ENCODE measurements at places on chromosomes 12 and 14.

- no peak for DNase-seq
Measured at GRCh38 chr14:90153429-90153828, 91.6 kb downstream of the KCNK13 start.

DNA sequence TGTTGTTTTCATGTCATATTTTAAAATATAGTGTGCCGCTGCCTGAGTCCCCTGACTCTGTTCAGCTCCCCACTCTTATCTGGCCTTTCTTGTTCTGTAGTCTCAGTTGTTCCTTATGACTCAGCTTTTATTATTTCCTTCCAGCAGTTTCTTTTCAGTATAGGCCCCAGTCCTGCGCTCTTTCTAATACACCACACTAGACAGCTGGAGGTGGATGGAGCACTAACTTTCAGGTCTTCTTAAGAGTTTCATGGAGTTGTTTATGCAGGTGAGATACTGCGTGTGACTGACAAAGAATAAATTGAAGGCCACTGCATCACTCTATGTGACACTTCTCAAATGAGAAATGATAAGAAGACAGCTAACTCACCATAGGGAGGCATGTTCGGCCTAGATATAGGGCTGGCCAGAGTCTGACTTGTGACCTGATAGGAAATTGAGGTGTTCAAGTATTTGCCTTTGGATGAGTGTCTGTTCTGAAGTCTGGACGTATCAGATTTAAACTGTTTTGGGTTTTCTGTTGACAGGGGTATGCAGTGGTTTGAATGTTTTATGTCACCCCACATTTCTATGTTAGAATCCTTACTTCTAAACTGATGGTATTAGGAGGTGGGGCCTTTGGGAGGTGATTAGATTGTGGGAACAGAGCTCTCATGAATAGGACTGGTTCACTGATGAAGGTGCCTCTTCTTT is 60.8 kb upstream of the CLMN start:
- no peak for DNase-seq

DNA sequence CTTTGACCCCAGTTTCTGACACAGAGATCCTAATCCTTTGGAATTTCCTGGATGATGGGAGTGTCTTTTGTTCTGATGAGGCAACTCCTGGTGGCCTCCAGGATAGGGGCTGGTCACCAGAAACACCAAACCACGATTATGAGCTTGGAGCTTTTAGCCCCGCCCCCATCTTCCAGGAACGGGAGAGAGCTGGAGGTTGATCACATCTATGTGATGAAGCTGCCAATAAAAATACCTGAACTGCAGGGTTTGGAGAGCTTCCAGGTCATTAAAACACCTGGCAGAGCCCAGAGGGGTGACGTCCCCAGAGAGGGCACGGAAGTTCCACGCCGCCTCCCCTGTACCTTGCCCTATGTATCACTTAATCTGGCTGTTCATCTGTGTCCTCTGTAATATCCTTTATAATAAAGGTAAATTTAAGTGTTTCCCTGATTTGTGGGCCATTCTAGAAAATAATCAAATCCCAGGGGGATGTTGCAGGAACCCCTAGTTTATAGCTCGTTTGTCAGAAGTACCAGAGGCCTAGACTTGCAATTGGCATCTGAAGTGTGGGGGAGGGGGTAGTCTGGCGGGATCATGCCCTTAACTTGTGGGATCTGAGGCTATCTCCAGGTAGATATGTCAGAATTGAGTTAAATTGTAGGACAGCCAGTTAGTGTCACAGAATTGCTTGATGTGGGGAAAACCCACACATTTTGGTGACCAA is 21.2 kb downstream of the APPL2 start:
- no peak for DNase-seq

- no peak for DNase-seq
Measured at GRCh38 chr12:27193854-27194544, 50.1 kb upstream of the STK38L start.

- no peak for DNase-seq
Measured at GRCh38 chr14:103084021-103084919, at the start of gene LBHD2. LBHD2 (plus strand) TSS chr14:103084210; CDS start chr14:103086013, 1,803 bp downstream.

DNA sequence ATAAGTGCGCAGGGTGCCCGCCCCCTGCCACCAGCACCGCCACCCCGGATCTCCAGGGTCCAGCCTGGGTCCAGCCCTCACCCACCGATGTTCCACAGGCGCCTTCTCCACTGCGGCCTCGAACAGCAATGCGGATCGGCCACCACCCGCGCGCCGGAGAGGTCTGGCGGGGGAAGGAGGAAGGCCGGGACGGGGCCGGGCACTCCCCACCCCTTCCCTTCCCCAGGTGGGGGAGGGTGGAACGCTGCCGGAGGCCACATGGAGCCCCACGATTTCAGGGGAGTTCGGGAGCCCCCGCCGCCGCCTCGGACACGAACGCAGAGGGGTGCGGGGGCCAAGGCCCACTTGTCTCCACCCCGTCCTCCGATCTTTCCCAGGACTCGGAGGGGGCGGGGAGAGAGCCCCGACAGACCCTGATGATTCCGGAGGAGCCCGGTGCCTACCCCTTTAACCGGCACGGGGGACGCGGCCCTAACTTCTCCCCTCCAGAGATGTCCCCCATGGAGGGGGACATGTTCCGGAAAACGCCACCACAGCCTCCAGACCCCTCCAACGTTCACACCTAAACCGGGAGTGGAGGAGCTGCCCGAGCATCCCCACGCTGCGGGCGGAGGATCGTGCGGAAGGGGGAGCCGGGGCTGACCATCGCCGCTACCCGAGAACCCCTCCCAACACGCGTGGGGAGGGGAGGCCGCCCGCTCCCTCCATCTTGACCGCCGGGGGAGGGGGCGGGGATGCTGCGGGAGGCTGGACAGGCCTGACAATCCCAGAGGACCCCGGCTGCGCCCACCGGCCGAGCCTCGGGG is 1.1 kb downstream of the ATXN2 start:
- peak; percentile 87 for DNase-seq

DNA sequence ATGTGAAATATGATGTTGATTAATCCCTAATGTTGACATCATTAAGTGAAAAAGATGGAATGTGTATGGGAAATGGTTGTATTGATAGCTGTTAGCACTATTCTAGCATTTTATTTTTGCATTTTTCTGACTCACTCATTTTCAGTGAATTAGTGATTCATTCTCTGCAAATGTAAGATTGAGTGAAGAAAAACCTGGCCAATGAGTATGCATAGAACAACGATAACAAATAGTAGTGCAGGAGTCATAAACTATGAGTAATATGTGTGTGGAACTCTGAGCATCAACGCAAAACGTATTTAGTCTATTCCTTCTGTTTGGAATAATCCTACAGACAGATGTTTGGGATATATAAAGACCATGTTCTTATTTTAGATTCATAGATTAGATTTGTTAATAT is 76.3 kb upstream of the RTL1 start:
- no peak for DNase-seq

DNA sequence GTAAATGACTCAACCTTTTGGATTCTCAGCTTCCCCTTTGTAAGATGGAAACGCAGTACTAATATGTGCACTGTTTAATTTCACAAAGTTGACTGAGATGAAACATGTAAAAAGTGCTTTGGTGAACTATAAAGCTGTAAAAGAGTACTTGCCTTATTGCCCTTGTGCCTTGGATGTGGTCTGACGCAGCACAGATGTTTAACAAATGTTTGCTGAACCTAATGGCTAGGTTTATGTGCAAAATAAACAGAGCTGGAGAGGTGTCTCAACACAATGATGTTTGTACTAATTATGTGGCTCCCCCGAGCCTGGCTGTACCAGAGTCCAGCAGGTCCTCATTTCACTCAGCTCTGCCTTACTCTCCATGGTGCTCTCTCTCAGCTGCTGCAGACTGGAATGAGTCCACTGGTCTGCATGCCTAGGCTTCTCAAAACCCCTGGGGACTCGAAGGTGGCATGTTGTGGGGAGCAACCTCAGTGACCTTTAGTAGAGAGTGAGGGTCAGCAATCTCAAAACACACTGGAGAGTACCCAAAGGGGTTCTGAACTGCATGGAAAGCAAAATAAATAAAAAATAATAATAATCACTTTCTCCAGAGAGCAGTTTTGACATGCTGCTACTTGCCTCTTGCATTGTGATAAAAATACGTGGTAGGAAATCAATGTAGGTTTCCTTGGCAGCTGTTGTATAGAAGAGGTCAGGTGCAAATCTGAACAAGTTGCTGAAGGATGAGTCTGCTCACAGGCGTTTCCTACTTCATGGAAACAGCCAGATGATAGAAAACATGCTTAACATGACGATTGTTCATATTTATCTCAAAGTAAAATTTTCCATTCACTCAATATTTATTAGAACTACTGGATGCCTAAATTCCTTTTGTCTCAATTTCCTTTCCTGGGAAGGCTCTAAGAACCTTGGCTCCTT is 8.5 kb upstream of the AMIGO2 start:
- DNase-seq: no peak

DNA sequence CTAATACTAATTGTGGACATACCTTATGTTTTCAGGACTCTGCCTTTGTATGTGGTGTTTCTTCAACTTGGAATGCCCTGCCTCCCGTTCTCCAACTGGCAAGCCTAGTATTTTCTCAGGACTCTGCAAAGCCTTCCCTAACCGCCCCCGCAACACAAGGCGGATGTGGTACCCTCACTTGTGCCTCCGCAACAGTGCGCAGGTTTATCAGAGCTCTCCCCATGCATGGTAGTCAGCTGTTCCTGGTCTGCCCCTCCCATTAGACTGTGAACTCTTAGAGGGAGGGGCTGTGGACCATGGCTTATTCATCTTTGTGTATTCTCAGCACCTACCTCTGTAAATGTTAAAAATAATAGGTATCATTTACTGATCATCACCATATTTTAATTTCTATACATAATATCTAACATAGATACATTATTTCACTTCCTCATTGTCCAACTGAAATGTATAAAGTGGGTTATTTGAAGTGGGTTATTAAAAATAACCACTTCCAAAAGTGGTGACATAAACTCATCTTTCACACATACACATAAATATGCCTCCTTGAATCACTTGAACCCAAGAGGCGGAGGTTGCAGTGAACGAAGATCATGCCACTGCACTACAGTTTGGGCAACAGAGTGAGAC is 9.0 kb downstream of the LPAR5 start:
- no peak for DNase-seq

- DNase-seq: no peak
Measured at GRCh38 chr12:43177276-43177675, 374.7 kb downstream of the ADAMTS20 start.

- no peak for DNase-seq
Measured at GRCh38 chr14:61051051-61051450, 70.0 kb downstream of the SLC38A6 start.

DNA sequence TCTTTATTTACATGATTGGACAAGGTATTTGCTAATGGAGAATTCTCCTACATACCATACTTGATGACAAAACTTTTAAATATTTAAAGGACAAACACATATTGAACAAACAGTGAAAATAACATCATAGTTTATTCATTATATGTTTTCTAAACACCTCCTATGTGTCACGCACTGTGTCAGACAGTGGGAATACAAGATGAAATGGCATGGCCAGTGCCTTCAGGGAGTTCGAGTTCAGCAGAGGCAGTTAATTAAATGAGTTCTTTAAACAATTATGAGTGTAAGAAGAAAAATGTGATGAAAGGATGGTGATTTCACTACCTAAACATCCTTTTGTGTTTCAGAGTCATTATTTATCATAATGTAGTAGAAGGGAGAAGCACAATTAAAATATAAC is 159.8 kb downstream of the KCNH5 start:
- no peak for DNase-seq

- no peak for DNase-seq
Measured at GRCh38 chr12:53867216-53868012, 71.2 kb upstream of the HOXC13 start.

- no peak for DNase-seq
Measured at GRCh38 chr12:71299541-71300376, 139.8 kb upstream of the LGR5 start.

GRCh38 chr12:29176941-29177340 is 27.9 kb downstream of the FAR2 start:
- DNase-seq: no peak

DNA sequence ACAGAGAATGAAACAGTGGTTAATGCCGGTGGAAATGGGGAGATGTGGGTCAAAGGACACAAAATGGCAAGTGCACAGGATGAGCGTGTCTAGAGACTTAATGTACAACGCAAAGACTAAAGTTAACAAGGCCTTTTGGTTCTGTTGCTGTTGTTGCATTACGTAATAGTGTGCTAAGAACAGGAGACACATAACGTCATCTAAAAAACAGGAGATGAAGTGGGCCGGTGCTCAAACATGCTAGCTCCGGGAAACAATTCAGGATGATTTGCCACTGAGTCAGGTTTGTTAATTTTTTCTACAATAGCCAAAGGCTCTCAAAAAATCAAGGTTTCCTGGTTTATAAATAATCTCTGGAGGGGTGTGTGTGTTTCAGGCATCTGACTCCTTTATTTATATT is 55.5 kb downstream of the ETV6 start:
- no peak for DNase-seq

Measured in posterior cingulate gyrus (tissue), 11 donors.